RWPE2 (cell line): ENCODE measurements at places on chromosomes 6 and 20.

GRCh38 chr6:27726619-27727023 lies 185.6 kb downstream of the OR2B2 start:
- no peaks in the 10 kb centered on the region for H3K36me3 ChIP-seq
- no peak overlapping the region for H3K27ac ChIP-seq
- H3K4me1 ChIP-seq: peaks cover 9% of the 10 kb centered on the region

GRCh38 chr6:15582499-15582898 lies 80.3 kb downstream of the DTNBP1 start:
- no peaks in the 10 kb centered on the region for H3K4me1 ChIP-seq
- H3K27me3 ChIP-seq: no peaks in the 10 kb centered on the region
- H3K27ac ChIP-seq: no peak overlapping the region
- H3K36me3 ChIP-seq: no peaks in the 10 kb centered on the region
- no peak for DNase-seq

DNA sequence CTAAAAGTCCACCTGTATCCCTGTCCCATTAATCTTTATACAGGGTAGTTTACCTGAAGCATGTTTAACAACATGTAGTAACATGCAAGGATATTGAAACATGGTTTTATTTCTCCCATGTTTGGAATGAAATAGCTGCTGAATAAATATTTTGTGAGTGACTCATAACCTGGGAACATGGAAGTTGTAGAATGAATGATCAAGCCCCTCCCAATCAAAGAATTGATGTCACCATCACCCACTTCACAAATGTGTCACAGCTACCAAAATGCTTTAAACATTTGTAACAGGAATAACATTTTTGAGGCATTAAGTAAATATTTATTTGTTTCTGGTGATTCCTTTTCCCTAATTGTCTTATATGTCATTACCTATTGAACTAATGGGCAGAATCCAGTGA lies 58.9 kb upstream of the TNFAIP3 start:
- H3K27ac ChIP-seq: peak overlapping the region; percentile 93
- H3K36me3 ChIP-seq: no peaks in the 10 kb centered on the region
- peaks cover 53% of the 10 kb centered on the region for H3K4me1 ChIP-seq
- no peak overlapping the region for H3K4me3 ChIP-seq
- no peak for DNase-seq

DNA sequence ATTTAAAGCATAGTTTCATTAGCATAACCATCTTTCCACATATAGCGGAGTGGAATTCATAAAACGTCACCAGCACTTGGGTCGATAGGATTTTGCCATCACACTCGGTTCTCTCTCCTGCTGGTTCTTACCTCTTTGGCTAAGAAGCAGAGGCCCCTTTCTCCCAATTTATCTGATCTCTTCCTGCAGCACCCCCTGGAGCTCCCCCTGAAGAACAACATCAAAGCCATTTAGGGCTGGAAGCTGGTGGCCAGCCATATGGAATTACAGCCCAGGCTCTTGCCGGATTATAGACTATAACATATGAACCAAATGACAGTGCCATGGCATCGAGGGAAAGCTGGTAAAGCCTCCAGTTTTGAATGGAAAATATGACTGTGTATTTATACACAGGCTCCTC lies 6.4 kb upstream of the KIF6 start:
- peaks cover 5% of the 10 kb centered on the region for H3K27me3 ChIP-seq
- H3K4me1 ChIP-seq: no peaks in the 10 kb centered on the region
- H3K36me3 ChIP-seq: no peaks in the 10 kb centered on the region
- no peak for DNase-seq
- no peak overlapping the region for H3K27ac ChIP-seq

DNA sequence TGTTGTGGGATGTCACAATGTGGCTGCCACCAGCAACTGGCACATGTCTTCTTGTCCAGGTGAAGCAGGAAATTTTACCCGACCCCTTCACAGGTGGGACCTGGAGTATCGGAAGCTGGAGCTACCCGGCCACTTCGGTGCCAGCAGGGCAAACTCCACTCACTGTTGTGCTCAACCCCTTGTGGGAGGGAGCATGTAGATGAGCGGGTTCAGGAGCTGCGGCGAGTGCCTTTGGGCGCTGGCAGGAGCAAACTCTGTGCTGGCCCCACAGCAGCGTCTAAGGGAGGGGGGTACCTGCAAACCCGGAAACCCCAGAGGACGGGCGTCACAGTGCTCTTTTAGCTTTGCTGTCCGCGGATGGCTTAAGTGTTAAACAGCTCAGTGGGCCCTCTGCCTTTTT lies 20.7 kb upstream of the SULF2 start:
- H3K27ac ChIP-seq: no peak overlapping the region
- no peaks in the 10 kb centered on the region for H3K36me3 ChIP-seq
- no peak for DNase-seq
- no peak overlapping the region for H3K4me3 ChIP-seq

DNA sequence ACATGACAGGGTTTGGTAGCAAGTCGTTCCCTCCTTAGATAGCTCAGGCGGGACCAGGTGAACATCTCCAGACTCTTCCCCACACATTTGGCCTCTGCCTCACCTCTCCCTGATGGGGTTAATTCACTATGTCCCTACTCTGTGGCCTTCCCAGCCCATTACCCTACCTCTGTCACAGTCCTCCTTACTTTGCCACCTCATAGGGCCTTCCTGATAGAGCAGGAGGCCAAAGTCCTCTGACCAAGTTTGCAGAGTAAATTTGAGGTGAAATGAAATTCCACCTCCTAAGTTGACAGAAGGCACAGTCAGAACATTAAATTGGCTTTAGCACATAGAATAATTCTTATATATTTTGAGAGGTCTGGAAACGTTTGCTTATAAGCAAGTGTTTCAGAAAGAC lies 53.1 kb upstream of the ARMC2 start:
- H3K4me1 ChIP-seq: no peaks in the 10 kb centered on the region
- H3K36me3 ChIP-seq: no peaks in the 10 kb centered on the region
- H3K27me3 ChIP-seq: no peaks in the 10 kb centered on the region
- no peak overlapping the region for H3K27ac ChIP-seq

DNA sequence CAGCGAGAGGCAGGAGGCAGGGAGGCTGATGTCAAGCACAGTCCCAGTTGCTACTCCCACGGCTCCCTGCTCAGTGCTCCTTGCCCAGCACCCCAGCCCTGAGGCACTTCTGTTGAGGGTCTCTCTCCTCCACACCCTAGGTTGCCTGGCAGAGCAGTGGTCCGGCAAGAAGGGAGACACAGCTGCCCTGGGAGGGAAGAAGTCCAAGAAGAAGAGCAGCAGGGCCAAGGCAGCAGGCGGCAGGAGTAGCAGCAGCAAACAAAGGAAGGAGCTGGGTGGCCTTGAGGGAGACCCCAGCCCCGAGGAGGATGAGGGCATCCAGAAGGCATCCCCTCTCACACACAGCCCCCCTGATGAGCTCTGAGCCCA lies 9.1 kb downstream of the CNPY3 start:
- H3K27ac ChIP-seq: no peak overlapping the region
- no peak for DNase-seq
- H3K4me1 ChIP-seq: peaks cover 2% of the 10 kb centered on the region
- no peaks in the 10 kb centered on the region for H3K27me3 ChIP-seq
- peaks cover 34% of the 10 kb centered on the region for H3K36me3 ChIP-seq

DNA sequence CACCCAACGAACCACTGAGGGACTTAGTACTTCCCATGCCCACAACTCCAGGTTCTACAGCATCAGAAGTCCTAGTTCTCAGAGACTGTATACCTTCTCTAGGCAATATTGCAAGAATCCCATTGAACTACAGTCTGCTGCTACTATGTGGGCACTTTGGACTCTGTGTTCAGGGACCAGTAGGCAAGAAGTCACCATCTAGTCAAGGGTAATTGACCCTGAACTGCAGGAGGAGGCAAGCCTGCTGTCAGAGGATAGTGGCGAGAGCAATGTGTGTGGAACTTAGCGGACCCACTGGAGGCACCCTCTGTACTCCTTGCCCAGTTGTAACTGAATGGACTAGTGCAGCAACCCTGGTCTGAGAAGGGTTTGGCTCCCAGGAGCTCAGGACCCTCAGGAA lies 15.7 kb downstream of the HEBP2 start:
- peaks cover 12% of the 10 kb centered on the region; the same call in 1 of the 2 replicates for H3K36me3 ChIP-seq
- no peak overlapping the region for H3K4me3 ChIP-seq
- no peaks in the 10 kb centered on the region for H3K27me3 ChIP-seq
- no peak overlapping the region for H3K27ac ChIP-seq
- no peaks in the 10 kb centered on the region for H3K4me1 ChIP-seq
- DNase-seq: no peak

- no peaks in the 10 kb centered on the region for H3K27me3 ChIP-seq
- DNase-seq: no peak
- H3K4me1 ChIP-seq: peaks cover 5% of the 10 kb centered on the region
- no peak overlapping the region for H3K4me3 ChIP-seq
- H3K27ac ChIP-seq: no peak overlapping the region
Measured at GRCh38 chr6:5723841-5724691, 282.7 kb downstream of the NRN1 start.

DNA sequence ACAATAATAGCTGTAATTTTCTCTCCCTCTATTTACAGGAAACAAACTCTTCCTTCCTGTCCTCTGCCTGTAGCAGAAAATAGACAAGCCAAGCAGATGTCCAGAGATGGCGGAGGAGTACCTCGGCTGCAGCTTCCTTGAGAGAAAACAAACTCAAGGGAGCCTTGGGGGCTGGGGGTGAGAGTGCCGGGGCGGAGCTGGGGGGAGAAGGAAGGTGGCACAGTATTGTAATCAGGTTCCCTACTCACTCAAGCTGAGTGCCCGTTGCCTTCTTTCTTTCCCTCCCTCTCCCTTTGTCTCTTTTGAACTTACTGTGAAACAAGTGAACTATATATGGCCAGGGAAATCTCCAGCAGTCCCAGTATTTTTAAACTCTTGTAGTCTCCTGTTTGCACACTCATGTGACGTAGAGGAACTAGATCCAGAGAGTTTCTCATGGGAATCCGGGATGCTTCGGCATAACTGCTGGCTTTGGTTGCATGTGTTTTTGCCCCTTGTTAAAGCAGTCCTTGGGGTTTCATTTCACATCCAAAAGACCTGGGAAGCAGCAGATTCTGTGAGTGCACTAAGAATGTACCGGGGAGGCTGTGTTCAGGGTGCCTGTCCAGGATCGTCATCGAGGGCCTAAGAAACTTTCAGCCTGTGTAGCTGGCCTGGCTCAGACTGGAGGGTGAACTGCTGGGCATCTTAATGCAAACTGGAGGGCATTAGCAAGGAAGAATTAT lies 44.6 kb upstream of the HDDC2 start:
- H3K4me1 ChIP-seq: no peaks in the 10 kb centered on the region
- no peaks in the 10 kb centered on the region for H3K36me3 ChIP-seq
- no peaks in the 10 kb centered on the region for H3K27me3 ChIP-seq
- H3K4me3 ChIP-seq: no peak overlapping the region

- no peak overlapping the region for H3K27ac ChIP-seq
- H3K4me3 ChIP-seq: no peak overlapping the region
- no peak for DNase-seq
- H3K27me3 ChIP-seq: no peaks in the 10 kb centered on the region
- no peaks in the 10 kb centered on the region for H3K4me1 ChIP-seq
Measured at GRCh38 chr20:12371990-12372389, 454.3 kb downstream of the BTBD3 start.

- no peak for DNase-seq
- H3K4me1 ChIP-seq: peaks cover 7% of the 10 kb centered on the region
Measured at GRCh38 chr6:144159742-144160141, 9.4 kb downstream of the STX11 start.

DNA sequence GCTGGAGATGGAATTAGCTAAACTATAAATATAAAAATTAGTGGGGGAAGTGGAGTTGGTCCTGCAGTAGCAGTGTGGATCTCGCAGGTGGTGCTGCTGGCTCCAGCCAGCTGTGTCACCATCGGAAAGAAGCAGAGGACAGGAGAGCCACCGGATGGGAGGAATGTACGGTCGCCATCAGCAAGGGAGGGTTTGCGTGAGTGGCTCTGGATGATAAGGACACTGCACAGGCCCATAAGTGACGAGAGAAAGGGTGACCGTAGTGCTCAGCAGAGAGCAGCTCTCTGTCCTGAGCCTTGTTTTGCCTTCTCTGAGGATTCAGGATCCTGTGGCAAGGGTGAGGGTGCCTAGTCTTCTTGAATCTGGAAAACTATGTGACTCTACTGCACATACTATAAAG lies 378.7 kb downstream of the ZFAND3 start:
- no peak overlapping the region for H3K27ac ChIP-seq
- DNase-seq: no peak
- H3K4me3 ChIP-seq: no peak overlapping the region
- no peaks in the 10 kb centered on the region for H3K27me3 ChIP-seq
- H3K36me3 ChIP-seq: no peaks in the 10 kb centered on the region
- no peaks in the 10 kb centered on the region for H3K4me1 ChIP-seq

GRCh38 chr6:137802408-137803182 lies 64.5 kb upstream of the TNFAIP3 start:
- H3K36me3 ChIP-seq: no peaks in the 10 kb centered on the region
- H3K27ac ChIP-seq: no peak overlapping the region
- no peaks in the 10 kb centered on the region for H3K27me3 ChIP-seq

DNA sequence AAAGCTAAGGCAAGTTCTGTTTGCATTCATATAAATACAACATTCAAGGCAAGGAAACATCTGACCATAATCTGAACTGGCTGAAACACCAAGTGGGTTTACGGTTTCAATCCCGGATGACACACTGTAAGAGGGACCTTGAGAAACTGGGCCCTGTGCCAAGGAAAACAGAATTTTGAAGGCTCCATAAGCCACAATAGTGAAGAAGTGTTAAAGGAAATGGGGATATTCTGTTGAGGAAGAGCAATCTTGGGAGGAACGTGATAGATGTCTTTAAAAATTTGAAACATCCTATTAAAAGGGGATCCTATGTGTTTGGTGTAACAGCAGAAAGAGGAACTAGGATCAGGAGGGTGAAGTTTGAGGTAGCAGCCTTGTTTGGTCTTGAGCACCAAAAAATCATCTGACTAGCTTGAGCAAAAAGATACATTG lies 82.4 kb upstream of the TAB2 start:
- H3K36me3 ChIP-seq: no peaks in the 10 kb centered on the region
- no peak overlapping the region for H3K4me3 ChIP-seq
- no peaks in the 10 kb centered on the region for H3K27me3 ChIP-seq
- no peak for DNase-seq

- H3K4me3 ChIP-seq: peak overlapping the region; percentile 42
- DNase-seq: no peak
- no peaks in the 10 kb centered on the region for H3K27me3 ChIP-seq
- peak overlapping the region; percentile 66 for H3K27ac ChIP-seq
- H3K4me1 ChIP-seq: peaks cover 14% of the 10 kb centered on the region
Measured at GRCh38 chr6:53359843-53360092, 11.0 kb upstream of the ELOVL5 start.

DNA sequence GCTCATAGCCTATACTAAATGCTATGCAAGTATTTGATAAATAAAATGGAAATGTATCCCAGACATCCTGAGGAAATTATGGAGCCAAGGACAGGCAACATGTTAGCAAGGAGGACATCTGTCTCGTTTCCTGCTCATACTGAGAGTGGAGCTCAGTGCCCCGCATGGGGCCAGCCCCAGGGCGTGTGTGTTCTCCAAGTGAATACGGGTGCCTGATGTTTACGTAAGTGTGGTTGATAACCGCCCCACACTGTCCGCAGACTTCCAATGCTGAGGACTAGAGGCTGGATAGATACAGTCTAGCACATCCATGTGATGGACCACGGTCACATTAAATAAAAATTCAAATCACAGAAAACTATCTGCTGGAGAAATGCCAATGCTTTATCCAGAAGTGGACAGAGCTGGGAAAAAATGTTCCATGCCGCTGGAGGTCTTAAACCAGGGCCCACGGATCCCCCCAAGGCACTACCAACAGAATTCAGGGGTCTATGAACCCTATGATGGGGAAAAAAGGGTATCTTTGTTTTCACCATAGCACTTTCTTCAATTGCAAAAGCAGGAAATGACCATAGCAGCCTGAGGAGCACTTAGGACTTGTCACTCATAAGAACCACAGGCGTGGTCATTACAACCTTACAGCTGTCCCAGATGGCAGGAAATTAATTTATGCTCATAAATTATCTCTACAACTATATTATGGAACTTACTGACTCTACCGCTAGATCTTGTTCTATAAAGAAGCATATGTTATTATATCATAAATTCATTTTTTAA lies 24.9 kb downstream of the TGM2 start:
- peaks cover 11% of the 10 kb centered on the region for H3K36me3 ChIP-seq
- peak overlapping the region; percentile 94 for H3K27ac ChIP-seq
- no peaks in the 10 kb centered on the region for H3K27me3 ChIP-seq
- no peak overlapping the region for H3K4me3 ChIP-seq
- peaks cover 36% of the 10 kb centered on the region for H3K4me1 ChIP-seq
